ENCODE measurements at places on chromosomes 2 and 18.

- DNase-seq, result no peak
Measured at GRCh38 chr2:208361077-208361441, 45.5 kb upstream of the PTH2R start.

DNA sequence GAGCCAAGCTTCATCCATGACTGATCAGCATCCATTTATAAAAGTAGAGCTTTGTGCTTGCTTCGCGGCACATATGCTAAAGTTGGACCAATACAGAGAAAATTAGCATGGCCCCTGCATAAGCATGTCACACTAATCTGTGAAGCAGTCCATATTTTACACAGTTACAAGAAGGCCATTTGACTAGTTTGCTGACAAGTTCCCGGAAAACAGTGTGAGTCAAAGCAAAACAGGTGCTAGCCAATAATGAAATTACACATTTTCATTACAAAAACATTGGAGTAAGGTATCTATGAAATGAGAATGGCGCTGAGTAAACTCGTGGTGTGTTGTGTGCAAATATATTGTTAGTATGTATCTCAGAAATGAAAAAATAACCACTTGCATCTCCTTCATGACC is 4.7 kb downstream of the ANKRD62 start:
- DNase-seq, result no peak

GRCh38 chr2:77999376-77999775 is 477.2 kb upstream of the LRRTM4 start:
- no peak for DNase-seq

GRCh38 chr18:62331581-62332356 is 6.7 kb downstream of the TNFRSF11A start:
- no peak for DNase-seq

GRCh38 chr2:105769504-105769903 is 24.8 kb downstream of the NCK2 start:
- DNase-seq, result peak; percentile 71

- no peak for DNase-seq
Measured at GRCh38 chr2:15747603-15748471, 156.2 kb downstream of the DDX1 start.

- DNase-seq, result no peak
Measured at GRCh38 chr2:218013289-218013688, 10.5 kb upstream of the TNS1 start.

DNA sequence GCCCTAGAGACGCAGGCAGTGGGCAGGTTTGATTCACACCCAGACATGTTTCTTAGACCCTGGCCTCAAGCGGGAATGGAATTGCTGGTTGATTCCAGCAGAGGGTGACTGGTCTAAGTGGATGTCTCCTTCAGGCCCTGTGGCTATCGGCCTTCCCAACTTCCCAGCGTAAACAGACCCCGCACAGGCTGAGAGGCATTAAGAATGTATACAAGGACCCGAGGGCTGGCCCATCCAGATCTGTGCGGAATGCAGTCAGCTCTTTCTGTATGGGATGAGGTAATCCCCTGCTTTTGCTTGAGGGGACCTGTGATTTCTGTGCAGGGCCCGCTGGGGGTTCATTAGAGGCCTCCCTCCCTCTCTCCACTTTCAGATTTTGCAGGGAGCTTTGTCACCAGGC is 6.5 kb downstream of the ACKR3 start:
- DNase-seq, result no peak

DNA sequence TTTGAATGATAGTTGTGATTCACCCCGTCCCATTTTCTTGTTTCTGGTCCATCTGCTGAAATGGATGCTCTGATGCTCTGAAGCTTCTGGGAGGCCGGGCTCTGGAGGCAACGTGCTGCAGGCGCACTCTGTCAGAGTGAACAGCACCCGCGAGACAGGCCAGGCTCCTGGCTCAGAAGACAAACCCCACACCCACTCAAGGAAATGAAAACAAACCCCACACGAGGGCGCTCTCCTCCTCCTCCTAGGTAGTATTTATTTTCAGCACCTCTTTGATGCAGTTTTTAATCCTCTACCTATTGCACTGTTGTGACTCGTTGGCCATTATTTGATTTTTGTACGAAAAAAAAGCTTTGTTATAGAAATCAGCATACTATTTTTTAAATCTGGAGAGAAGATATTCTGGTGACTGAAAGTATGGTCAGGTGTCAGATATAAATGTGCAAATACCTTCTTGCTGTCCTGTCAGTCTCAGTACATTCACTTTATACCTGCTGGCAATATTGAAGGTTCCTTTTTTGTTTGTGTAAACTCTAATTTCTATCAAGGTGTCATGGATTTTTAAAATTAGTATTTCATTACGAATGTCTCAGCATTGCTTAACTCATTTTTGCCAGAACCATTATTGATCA is 10.3 kb upstream of the CHST10 start:
- DNase-seq, result peak; percentile 26

- DNase-seq, result no peak
Measured at GRCh38 chr18:22286585-22286984, 117.2 kb downstream of the GATA6 start.

DNA sequence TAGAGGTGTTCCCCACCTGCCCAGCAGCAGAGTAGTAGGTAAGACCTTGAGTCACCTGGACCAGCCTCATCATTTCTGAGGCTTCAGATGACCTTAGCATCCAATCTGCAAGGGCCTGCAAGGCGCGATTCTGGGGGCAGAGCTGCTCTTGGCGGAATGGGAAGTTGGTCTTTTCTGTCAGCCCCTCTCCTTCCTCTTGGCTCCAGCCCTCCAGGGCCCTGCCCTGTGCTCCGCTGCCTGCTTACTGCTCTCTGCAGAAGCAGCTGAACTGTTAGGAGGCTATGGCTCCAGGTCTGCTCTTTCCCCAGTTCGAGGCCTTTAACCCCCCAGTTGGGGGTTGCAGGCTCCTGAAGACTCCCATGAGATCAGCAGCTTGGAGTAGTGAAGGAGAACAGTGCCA is 96.1 kb upstream of the MCFD2 start:
- DNase-seq, result no peak

DNA sequence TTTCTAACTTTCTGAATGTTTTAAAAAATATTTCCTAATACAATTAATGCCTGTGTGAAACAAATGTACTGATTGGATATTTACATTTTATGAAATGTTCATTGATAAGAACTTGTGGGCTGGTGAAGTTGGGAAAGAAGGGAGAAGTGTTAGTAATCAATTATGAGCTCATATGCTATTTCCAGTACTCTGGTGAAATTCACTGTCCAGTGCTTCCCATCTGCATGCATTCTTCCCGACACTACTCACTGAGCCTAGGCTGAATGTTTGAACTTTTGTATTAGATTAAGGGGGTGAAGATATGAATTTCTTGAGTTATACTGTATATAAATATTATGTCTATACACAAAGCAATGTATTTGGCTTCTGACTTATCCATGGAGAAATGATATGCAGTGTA is 36.0 kb downstream of the SKA1 start:
- DNase-seq, result peak; percentile 24

- no peak for DNase-seq
Measured at GRCh38 chr18:45387229-45387628, 228.0 kb upstream of the SLC14A2 start.

DNA sequence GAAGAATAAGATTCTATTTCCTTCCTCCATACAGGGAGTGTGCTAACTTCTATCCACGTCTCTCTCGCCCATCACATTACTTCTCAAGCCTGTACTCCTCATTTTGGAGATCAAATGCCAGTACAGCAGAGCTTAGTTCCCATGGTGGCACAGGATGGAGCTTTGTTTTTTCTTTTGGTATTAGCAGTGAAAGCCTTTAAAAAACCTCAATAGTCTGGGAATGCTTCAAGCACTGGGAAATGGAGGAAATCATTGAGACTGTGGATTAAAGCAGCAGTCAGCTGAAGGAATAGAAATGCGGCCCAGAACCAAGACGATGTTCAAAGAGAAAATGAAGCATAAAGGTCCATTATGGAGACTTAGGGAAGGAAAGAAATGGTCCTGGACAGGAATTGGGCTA is 102.3 kb downstream of the NRXN1 start:
- DNase-seq, result no peak

- DNase-seq, result no peak
Measured at GRCh38 chr2:126771501-126772195, 115.7 kb downstream of the GYPC start.

DNA sequence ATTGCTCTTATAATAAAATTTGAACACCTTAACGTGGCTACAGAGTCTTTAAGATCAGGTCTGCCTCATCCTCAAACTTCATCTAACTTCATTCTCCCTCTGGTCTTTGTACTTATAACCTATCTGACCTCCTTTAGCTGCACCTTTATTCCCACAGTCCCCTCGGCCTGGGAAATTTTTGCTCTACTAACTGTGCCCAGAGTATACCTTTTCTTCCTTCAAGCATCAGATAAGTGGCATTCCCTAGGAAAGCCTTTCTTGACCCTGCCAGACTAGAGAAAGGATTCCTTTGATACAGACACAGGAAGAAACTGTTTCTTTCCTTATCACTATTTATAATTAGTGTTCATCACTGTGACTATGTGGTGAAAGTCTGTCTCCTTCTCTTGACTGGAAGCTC is 79.2 kb upstream of the RPRM start:
- no peak for DNase-seq

DNA sequence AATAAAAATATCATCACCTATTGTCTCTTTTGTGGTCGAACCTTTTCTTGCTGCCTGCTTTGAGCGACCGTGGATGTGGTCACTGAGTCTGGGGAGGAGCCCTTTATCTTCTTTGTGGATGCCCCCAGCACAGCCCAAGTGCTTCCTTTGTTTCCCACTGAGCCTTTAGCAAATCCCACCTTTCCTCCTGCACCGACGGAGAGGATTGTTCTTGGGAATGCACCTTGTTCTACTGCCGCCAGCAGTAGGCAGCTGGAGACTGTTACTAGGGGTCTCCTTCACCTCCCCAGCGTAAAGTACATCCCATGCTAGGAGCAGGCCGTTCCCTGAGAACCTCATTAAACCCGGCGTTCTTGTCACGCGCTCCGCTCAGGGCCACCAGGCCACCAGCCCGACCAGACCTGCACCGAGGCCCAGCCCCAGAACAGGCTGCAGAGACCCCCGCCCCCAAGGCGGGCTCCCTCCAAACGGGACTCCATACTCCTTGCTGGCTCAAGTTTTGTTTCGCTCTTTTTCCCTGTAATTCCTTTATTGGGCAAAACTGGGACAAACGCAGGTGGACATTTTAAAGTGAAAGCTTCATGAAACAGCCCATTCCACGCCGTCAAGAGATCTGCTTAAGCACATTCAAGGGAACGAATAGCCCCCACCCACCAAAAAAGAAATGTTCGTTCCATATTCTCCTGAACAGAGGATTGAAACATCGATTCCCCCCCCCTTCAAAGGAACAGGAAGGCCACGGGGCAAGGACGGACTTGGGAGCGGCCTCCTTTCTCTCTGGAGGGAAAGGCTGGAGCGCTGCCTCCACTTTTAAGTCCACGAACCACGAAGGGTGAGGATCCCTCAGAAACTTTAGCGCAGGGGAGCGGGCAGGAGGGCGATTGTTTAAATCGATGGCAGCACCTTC is 1.1 kb upstream of the MAT2A start:
- peak; percentile 24 for DNase-seq

- peak; percentile 4 for DNase-seq
Measured at GRCh38 chr18:5073026-5073944, 123.8 kb downstream of the AKAIN1 start.

DNA sequence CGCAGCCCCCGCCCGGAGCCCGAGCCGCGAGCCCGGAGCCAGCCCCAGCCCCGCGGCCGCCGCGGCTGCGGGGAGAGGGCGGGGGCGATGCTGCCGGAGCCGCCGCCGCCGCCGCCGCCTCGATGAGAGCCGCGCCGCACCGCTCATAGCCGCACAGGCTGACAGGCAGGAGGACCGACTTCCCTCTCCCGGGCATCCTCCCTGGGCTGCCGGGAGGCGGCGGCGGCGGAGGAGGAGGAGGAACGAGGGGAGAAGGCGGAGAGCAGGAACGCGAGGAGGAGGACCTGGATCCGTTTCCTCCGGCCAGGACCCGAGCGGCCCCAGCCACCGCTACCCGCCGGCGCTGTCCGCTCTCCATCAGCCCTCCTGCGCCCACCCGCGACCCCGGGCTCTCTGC is 370 bp downstream of the KLHL29 start:
- DNase-seq, result peak; percentile 84

- no peak for DNase-seq
Measured at GRCh38 chr2:105407946-105408743, 9.3 kb upstream of the FHL2 start.

GRCh38 chr2:16680304-16680703 is 14.7 kb upstream of the CYRIA start:
- DNase-seq, result no peak

- no peak for DNase-seq
Measured at GRCh38 chr2:6879011-6879410, 1.4 kb downstream of the RSAD2 start.

- DNase-seq, result no peak
Measured at GRCh38 chr18:1425679-1426078, 521.0 kb downstream of the ADCYAP1 start.
